Testis (tissue), 5 donors: ENCODE measurements at places on chromosomes 2 and 18. TPM values are rescaled to one million over a fixed set of nuclear protein-coding genes. Genes with fewer than 3 reads are reported as not detected.

- H3K4me3 ChIP-seq, result no peak overlapping the region
- H3K4me1 ChIP-seq, result no peaks in the 10 kb centered on the region
- no peak overlapping the region for H3K27ac ChIP-seq
- H3K36me3 ChIP-seq, result no peaks in the 10 kb centered on the region
- H3K27me3 ChIP-seq, result no peaks in the 10 kb centered on the region
Observed at GRCh38 chr2:238744951-238745350, 102.9 kb upstream of the TWIST2 start.

DNA sequence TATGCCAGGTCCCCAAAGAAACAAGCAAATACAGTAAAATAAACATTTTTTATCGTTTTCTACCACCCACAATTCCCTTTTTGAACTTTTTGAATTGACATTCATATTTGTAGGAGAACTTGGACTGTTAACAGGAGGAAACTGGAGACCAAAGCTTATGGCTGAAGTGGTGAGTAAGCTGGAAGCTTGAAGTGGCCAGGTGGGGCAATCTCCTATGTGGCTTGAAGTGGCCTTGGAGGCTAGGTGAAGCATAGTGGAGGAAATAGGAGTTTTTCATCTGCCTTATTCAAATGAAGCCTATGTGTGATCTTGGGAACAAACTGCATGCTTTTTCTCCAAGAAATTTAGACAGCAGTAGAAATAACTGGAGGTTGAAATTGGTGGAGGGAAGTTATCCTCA is 962.9 kb upstream of the FANCL start:
- H3K27ac ChIP-seq, result no peak overlapping the region
- no peaks in the 10 kb centered on the region for H3K27me3 ChIP-seq
- DNase-seq, result no peak
- H3K36me3 ChIP-seq, result no peaks in the 10 kb centered on the region
- H3K4me3 ChIP-seq, result no peak overlapping the region

GRCh38 chr18:45057955-45058600 is 377.4 kb downstream of the SETBP1 start:
- no peaks in the 10 kb centered on the region for H3K4me1 ChIP-seq
- no peaks in the 10 kb centered on the region for H3K36me3 ChIP-seq
- H3K4me3 ChIP-seq, result no peak overlapping the region
- H3K27me3 ChIP-seq, result no peaks in the 10 kb centered on the region
- no peak for DNase-seq

DNA sequence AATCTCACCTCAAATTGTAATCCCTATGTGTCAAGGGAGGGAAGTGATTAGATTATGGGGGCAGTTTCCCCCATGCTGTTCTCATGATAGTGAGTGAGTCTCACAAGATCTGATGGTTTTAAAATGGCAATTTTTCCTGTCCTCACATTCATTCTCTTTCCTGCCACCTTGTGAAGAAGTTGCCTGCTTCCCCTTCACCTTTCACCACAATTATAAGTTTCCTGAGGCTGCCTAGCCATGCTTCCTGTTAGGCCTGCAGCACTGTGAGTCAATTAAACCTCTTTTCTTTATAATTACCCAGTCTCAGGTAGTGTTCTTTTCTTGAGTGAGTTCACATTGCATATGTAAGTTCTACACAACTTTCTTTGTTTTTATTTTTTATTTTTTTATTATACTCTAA is 271.5 kb downstream of the EXOC6B start:
- H3K4me1 ChIP-seq, result no peaks in the 10 kb centered on the region
- no peak overlapping the region for H3K4me3 ChIP-seq
- no peak for DNase-seq
- H3K36me3 ChIP-seq, result no peaks in the 10 kb centered on the region
- H3K27ac ChIP-seq, result no peak overlapping the region

- no peak overlapping the region for H3K27ac ChIP-seq
- H3K4me1 ChIP-seq, result no peaks in the 10 kb centered on the region
- H3K4me3 ChIP-seq, result no peak overlapping the region
- H3K36me3 ChIP-seq, result no peaks in the 10 kb centered on the region
- DNase-seq, result no peak
- no peaks in the 10 kb centered on the region for H3K27me3 ChIP-seq
Observed at GRCh38 chr18:64403784-64404503, 255.1 kb upstream of the LINC00305 start.

Gene OR6B2
- total RNA-seq, result not detected
